Small intestine (tissue), 16 donors: ENCODE measurements at places on chromosomes 7 and 10.

DNA sequence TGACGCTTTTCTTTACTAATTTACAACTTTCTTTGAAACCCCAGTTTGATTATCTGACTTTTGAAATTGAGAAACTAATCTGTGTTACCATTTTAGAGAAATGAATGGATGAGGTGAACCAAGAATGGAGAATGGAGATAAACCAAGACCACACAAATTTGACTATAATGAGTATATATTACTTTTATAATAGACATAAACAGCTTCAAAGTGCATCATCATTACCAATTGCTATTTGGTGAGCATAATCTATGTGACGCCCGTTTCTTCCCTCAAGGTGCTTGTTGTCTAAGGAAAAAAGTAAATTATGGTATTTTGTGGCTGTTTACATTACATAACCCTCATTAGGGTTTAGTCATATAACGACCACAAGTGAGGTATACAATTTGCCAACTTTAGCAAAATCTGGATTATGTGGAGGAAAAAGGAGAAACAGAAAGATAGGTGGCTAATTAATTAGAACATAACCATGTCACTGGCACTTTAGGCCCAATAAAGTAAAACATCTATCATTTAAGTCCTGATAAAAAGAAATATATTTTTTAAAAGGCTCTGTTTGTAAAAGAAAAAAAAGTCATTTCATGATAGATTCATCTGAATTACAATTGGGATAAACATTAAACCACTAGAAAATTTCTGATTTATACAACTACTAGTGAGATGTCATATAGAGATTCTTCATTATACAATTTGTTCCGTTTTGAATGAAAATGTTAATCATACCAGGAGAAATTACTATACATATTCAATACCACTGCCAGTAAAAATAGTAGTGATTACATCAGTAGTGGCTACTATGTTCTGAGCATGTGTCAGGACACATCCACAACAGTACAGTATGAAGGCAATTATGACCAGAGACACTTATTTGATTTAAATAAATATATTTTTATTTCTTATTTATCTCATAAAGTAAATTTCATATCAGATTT is 118.2 kb upstream of the FAM133B start:
- no peak for DNase-seq

- no peak for DNase-seq
Observed at GRCh38 chr10:118802126-118802793, 47.5 kb upstream of the CACUL1 start.

GRCh38 chr7:32914184-32914583 is 22.6 kb upstream of the KBTBD2 start:
- DNase-seq = no peak

DNA sequence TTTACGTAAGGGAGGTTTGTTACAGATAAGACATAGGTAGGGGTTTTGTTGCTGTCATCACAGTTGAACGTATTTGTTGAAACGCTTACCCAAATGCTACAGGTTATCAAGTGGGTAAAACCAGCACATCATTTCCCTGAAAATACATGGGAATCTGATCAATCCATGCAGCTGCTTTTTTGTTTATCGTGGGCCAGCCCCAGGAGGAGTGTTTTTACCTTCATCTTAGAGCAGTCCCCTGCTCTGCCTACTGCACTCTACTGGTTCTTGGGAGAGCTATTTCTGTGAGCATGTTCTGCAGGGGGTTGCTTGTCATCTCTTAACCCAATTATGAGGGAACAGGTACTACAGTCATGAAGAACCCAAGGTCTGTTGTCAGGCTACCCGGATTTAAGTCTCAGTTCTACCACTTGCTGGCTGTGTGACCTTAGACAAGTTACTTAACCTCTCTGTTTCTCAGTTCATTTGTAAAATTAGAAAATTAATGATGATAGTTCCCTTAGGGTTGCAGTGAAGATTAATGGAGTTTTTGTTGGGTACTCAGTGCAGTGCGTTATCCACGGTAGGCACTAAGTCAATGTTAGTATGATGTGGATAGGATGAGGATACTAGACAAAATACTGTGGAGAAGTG is 15.0 kb downstream of the MTURN start:
- DNase-seq = no peak

DNA sequence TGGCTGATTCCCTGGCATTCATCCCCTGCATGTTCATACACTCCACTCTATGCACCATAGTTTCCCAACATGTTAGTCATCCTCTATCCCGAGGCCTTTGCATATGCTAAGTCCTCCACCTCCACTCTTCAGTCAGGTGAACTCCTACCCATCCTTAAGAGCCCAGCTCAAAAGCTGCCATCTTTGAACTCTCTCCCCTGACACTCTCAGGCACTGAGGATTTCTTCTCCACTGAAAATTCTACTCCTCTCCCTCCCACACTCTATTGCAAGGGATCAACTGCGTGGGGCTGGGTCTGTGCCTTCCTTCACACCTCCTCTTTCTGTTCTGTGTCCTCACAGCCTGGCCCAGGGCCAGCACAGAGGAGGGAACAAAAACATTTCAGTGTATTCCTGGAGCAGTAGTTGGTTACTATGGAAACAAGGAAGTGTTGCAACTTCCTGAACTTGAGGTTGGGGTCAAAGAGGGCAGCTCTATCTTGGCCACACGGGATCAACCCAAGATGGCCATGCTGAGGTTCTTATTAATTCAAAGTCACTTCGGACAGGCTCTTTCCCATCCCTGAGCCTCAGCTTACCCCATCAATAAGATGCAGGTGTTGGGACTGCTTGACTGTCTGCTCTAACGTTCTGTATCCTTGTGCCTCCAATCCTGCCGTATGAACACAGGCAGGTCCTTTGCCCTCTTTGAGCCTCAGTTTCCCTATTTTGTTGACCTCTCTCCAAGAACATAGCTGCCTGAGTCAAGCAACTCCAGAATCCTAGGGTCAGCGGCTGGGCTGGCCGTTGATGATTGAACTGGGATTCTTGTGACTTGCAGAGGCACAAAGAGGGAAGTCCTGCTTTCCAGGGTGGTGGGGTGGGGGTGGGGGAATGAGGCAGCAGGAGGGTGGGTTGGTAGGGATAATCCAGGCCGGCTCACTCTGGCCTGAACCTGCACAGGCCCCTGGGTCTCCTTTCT is 15.5 kb downstream of the ZMIZ1 start:
- peak; percentile 93 for DNase-seq

- no peak for DNase-seq
Observed at GRCh38 chr10:5284311-5285057, 80.3 kb upstream of the UCN3 start.

DNA sequence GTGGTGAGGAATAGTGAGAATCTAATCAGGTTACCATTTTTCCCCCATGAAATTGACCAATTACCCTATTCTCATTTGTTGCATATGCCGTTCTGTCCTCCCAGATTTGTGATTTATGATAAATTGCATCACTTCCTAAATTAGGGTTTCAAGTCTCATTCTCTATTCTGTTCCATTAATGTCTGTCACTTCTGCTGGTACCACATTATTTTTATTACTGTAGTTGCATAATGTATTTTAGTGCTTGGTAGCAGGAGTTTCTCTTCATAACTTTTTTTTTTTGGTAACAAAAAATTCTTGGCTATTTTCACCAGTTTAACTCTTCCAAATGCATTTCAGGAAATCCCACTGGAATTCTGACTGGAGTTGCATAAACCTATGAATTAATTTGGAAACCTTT is 44.0 kb upstream of the FAM133B start:
- DNase-seq = peak; percentile 32

GRCh38 chr10:132353456-132354355 is 21.7 kb downstream of the LRRC27 start:
- no peak for DNase-seq

DNA sequence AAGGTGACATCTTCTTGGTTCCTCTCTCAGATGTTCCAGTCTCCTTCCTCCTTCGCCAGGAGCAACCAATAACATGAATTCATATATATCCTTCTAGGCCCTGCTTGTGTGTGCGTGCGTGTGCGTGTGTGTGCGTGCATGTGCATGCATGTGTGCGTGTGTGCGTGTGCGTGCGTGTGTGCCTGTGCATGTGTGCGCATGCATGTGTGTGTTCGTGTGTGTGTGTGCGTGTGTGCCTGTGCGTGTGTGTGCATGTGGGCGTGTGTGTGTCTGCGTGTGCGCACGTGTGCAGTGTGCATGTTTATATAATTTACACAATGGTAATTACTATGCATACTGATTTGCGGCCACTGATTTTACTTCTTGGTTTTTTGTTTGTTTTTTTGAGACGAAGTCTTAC is 43.9 kb upstream of the PTF1A start:
- no peak for DNase-seq

- no peak for DNase-seq
Observed at GRCh38 chr7:153010416-153010815, 250.9 kb downstream of the ACTR3B start.

DNA sequence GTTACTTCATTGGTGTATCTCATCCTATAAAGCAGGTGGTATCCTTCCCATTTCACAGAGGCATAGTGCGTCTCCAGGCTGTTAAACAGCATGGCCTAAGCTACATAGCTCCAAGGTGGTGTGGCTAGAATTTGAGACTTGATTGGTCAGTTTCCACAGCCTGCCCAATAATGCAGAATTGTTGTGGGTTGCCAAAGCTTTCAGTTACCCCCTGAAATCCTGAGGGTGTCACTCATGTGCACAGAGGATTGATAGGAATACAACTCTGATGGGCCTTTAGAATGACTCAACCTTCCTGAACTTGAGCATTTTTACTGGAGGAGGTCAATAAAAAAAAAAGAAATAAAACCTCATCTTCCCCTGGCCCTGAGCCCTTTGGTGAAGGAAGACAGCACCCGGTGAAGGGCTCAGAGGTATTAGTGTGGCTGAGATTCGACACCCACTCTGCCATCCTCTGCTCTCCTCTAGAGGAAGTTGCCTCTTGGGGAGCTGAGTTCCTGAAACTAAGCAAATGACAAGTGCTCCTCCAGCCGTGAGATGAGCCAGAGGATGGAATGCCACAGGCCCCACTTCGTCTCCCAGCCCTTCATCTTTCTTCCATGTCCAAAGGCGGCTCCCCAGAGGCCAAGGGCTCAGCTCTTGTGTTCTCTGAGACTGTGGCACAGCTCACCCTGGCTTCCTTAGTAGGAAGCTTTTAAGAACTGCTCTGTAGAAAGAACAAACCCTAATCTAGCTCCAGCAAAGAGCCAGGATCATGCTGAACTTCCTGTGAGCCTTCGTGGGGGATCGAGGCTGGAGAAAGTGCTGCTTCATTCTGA is 1.0 kb downstream of the ACSL5 start:
- DNase-seq = no peak

DNA sequence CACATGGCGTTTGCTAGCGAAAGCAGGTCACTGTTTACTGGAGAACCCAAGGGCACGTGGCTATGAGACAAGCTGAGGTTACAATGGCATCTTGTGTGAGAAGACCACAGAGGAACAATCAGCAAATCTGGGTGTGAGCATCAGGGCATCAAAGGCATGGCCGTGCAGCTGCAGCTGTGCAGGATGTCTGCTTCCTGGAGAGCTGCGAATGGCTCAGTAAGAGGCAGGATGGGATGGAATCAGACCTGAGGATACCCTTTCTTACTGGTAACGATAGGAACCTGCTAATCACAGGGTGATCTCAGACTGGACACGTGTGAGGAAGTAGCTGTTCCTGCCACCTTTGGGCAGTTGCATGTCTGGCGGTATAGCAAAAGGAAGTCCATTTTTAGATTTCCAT is 119.5 kb downstream of the RNF216 start:
- DNase-seq = no peak

- DNase-seq = no peak
Observed at GRCh38 chr10:13658264-13658663, 71.5 kb downstream of the PRPF18 start.

- DNase-seq = no peak
Observed at GRCh38 chr7:19009241-19009935, 108.0 kb downstream of the TWIST1 start.

- DNase-seq = no peak
Observed at GRCh38 chr10:123391275-123392028, 237.2 kb downstream of the BUB3 start.

DNA sequence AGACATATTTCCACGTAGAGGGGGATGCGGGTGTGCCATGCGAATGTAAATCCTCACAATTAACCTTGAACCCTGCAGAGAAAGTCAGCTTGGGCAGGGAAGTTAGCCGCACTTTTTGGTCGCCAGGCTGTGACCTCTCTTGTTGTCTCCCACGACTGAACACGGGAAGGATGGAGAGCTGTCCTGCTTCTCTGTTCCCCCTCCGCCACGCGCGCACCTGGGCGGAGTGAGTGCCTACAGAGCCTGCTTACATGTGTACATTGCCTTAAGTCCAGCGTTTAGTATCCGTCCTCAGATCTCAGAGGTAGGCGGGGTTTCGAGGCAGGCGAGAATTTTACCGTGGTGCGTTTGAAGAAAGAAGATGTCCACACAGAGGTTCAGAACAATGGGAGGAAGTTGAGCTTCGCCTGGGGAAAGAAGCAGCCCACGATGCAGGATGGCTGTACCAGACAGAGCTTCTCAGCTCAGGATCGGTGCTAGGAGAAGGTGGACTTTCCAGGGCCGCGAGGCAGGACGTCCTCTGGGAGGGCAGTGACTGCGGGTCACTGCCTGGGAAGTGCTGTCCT is 482 bp upstream of the ERCC6 start:
- DNase-seq = peak; percentile 70

DNA sequence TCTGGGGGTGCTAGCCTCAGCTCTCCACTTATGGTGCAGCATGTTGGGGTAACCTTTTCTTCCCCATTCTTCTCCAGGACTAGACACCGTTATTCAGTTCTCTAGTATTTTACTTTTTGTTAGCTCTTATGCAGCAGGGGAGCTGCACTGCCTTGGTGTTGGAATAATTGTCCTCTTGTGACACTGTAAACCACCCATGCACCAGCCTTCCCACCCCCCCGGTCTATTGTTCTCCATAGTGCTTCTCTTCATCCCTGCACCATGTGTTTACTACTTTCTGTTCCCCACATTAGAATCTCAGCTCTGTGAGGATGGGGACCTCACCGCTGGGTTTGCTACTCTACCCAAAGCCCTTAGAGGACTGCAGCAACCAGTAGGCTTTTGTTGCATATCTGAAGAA is 230.7 kb downstream of the RPS24 start:
- DNase-seq = no peak

DNA sequence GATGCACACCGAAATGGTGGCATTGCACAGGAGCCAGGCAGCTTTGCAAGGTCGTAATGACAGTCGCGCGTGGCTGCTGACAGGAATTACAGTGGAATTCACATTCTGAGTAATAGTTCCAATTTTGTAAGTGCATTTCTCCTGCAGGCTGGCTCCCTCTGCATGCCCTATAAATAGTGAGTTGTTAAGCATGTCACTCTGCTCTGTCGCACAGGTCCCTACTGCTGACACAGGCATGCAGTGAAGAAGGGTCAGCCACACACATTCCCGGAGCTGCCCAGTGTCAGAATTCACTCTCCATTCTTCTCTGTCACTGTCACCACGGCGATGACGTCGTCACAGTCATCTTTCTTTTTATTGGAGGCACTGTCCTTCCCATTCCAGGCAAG is 49.2 kb upstream of the SHH start:
- DNase-seq = no peak

DNA sequence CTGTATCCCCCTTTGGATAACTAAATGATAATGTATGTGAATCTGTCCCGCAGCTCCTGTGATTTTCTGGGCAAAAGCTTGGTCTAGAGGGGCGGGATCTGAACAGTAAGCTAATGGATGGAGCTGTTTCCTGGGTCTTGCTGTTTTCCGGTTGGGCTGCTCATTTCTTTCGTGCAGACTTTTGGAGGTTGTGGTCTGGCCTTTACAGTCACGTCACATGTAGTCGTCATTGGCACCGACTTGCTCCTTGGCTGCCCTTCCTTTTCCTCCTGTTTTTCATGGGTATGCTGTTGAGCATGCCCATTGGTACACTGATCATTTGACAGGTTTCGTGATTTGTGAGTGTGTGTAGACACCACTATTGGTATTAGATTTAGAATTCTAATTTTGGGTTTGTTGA is 2.0 kb downstream of the FBH1 start:
- DNase-seq = no peak
